CD4-positive, alpha-beta T cell treated with Interferon gamma for 1 hour (primary cell): ENCODE measurements at places on chromosomes 11 and 22.

GRCh38 chr11:133366147-133366546, 166.2 kb downstream of the OPCML start:
- no peak for DNase-seq

GRCh38 chr11:18536209-18536608, 9.5 kb upstream of the TSG101 start:
- no peak for DNase-seq

GRCh38 chr22:39316440-39317083, 2.9 kb downstream of the RPL3 start:
- peak; percentile 74 for DNase-seq

- no peak for DNase-seq
These were observed 91.5 kb downstream of the MORC2 start for GRCh38 chr22:30876915-30877553.

DNA sequence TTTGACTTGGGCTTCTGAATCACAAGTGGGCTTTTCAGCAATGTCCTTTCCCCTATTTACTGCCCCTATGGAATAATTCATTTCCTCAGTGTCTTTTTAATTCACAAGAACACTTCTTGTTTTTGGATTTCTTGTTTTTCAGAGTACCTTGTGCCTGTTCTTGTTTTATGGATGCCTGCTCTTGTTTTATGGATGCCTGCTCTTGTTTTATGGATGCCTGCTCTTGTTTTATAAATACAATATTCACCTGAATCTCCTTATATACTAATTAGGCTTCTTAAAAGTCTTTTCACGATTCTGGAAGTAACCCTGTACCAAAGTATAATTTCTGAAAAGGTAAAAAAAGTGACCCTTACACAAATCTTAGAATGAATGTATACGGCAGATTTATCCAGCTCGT, 32.8 kb downstream of the CACNA1I start:
- no peak for DNase-seq

GRCh38 chr11:81286959-81287358, 1446.7 kb downstream of the FAM181B start:
- no peak for DNase-seq

DNA sequence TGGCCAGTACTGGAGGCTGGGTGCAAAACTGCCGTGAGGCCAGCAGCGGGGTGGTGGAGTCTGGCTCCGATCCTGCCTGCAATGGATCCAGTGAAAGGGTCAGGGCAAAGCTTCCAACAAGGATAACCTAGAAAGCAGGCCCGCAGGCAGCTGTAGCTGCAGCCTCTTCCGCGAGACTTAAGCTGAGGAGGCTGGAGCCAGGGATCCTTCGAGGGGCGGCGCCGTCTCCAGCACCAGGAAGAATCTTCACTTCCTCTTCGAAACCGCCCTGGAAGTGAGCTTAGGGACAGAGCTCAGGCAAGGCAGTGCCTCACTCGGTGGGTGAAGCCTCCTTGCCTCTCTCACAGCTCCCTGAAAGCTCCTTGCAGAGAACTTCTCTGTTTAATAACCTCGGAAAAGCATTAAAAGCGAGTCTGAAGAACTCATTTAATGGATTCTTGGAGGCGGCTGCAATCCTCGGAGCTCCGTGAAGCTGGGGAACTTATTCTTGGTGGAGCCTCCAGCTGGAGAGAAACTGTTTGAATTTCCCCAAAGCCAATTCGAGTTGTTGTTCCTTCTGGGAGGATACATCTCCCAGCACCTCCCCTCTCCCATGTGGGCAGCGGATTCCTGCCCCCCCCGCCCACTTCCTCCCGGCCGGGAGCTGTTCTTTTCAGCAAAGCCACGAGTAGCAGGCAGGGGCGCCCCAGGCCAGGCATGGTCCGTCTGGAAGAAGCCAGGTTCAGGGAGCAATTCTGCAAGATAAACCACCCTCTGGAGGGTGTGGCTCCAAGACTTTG, 169.9 kb downstream of the CTTN start:
- no peak for DNase-seq

DNA sequence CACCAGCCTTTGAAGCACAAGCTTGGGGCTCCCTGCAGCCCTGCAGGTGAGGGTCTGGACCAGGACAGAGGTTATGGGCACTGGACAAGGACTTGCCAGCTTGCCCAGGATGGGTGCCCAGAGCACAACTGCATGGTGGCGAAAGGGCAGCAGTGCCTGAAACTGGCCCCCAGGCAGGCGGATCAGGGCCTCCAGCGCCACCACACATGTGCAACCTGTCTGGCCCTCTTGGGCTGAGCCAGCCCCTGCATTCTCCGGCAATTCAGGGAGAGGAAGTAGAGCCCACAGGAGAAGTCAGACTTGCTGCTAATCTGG, 18.8 kb downstream of the MB start:
- DNase-seq = no peak

DNA sequence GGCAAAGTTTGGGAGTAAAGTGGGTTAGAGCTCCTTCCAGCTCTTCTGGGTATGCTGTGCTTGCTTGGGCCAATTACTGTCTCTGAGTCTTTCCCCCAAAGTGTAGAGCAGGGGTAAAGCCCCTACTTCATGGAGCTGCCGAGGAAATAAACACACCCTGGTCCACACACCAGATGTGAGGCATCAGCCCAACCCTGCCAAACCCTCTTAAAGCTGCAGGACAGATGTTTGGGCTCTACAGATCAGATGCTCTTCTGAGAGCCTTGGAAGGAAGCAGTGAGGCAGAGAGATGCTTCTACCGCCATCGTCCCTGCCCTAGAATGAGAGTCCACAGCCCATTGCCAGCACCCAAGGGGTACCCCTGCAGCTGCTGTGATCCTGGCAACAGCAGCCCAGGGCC, 64.7 kb downstream of the ELFN2 start:
- no peak for DNase-seq

GRCh38 chr11:130832566-130833425, 83.5 kb downstream of the SNX19 start:
- DNase-seq = no peak

GRCh38 chr11:93840180-93840579, 10.2 kb downstream of the VSTM5 start:
- DNase-seq = no peak

GRCh38 chr11:48107188-48107704, 109.4 kb upstream of the OR4B1 start:
- peak; percentile 64 for DNase-seq

GRCh38 chr11:64750361-64751054, 6.6 kb upstream of the RASGRP2 start:
- no peak for DNase-seq

- DNase-seq = no peak
These were observed 243.4 kb upstream of the POU2AF2 start for GRCh38 chr11:111001986-111002611.

DNA sequence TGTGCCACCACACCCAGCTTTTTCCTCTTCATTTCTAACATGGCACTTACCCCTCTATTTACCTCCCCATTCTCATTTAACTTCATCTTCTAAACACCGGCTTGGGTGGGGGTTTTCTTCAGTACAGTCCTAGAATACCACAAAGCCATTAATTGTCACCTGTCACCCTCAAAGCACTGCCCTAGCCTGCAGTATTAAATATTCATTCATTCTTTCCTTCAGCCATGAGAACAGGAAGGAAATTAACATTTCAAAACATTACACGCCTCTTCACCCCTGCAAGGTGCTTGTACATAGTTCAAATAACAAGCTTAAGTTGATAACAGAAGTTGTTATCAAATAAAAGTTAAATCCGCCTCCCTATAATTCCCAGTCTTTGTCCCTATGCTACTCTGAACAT, 10.7 kb upstream of the VPS37C start:
- no peak for DNase-seq

DNA sequence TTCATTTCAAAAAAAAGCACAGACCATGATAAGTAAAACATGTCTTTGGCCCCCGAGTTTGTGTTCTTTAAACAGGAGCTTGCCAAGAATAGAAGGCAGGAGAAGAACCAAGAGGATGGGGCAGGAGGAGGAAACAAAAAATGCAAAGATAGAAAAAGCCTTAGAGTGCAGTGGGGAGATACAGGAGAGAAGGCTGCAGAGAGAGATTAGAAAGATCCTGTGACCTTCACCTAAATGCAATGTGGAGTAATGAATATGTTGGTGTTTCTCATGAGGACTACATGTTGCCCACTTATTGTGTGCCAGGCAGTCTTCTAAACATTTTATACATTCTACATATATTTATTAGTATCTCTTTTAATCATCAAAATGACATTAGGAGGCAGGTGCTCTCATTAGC, 2.3 kb upstream of the APLNR start:
- DNase-seq = no peak

- DNase-seq = no peak
These were observed 30.1 kb upstream of the CECR2 start for GRCh38 chr22:17339095-17339693.
